ENCODE measurements at places on chromosomes 7 and 10.

DNA sequence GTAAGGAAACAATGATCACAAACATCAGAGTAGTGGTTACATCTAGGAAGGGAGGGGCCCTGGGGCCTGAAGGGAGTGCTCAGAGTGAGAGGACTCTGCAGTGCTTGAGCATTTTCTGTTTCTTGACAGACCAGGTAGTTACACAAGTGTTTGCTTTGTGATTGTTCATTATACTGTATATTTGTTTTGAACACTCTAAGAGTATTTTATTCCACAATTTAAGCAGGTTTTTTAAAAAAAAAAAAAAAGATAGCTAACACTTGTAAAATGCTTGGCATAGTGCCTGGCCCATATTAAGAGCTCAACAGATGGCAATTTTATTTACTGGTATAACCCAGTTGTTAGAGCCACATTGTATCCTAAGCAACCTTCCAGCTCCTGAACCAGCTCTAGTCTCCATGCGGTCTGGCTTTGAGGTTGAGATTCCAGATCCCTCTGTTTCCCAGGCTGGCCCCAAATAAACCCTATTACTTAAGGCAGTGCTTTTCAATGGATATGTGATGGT, 20.1 kb upstream of the ATXN7L1 start:
- DNase-seq, result no peak

GRCh38 chr7:12641196-12641595, 46.2 kb upstream of the ARL4A start:
- DNase-seq, result no peak

GRCh38 chr7:102119925-102120324, 166.7 kb upstream of the SH2B2 start:
- no peak for DNase-seq

DNA sequence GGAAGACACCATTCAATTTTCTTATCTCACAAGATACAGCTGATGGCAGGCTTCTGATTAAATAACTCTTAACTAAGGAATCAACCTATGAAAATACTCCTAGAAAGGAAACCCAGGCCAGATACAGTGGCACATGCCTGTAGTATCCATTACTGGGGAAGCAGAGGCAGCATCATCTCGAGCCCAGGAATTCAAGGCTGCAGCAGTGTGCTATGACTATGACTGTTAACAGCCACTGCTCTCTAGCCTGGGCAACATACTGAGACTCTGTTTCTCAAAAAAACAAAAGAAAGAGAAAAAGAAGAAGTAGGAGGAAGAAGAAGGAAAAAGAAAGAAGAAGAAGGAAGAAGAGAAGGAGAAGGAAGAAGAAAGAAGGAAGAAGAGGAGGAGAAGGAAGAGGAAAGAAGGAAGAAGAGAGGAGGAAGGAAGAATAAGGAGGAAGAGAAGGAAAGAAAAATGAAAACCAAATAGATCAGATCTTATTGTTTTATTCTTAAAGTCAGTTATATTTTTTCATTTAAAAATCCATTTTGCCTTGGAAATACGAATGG, 18.0 kb downstream of the DPY19L1 start:
- no peak for DNase-seq

DNA sequence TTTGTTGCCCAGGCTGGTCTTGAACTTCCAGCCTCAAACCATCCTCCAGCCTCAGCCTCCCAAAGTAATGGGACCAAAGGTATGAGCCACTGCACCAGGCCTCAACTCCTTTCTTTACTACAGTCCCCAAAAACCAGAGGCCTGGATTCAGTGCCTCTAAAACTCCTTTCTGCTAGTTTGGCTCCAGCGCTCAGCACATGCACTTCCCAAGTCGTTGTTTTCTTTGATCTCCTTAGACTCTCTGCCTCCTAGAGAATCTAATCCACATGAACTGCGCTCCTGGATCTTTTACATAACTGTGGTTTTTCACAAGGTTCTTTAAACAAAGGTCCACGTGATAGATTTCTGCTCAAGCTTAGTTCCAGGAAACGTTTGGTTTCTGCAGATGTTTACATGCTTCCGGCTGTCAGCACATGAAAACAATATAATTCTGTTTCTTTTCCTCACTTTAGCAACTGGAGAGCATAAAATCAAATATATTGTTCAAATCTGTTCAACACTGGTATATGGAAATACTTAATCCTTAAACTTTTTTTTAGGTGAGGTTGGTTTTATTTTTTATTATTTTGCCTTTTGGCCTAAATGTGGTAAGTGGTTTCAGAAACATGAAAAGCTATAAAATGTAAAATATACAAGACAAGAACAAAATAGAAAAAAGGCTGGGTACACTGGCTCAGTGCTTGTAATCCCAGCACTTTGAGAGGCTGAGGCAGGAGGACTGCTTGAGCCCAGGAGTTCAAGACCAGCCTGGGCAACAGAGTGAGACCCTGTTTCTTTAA, 270.5 kb upstream of the MKLN1 start:
- no peak for DNase-seq

DNA sequence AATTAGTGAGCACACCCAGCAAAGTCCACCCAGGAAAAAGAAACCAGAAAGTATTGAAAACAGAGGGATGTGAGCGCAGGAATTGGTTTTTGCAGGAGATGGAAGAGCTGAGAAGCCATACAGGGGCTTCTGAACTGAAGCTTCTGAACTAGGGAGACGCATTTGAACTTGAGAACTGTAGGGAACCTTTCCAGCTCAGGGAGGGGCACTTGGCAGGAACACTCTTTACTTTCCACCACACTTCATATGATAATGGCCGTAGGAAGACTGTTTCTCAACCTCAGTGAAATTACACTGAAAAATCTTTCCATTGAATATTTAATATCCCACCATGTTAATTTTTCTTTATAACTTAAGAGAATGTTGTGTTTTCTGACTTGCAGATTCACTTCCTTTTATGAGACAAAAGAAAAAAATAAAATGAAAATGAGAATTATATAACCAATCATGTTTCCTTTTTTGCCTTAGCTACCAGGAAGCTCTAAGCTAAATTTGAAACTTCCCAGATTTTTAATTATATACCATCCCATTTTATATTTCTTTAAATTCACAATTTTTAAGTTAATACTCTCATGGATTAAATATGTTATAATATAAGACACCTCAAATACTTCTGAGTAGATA, 98.3 kb upstream of the TCF7L2 start:
- no peak for DNase-seq

GRCh38 chr10:78959924-78960285, 108.9 kb upstream of the ZMIZ1 start:
- DNase-seq, result no peak

DNA sequence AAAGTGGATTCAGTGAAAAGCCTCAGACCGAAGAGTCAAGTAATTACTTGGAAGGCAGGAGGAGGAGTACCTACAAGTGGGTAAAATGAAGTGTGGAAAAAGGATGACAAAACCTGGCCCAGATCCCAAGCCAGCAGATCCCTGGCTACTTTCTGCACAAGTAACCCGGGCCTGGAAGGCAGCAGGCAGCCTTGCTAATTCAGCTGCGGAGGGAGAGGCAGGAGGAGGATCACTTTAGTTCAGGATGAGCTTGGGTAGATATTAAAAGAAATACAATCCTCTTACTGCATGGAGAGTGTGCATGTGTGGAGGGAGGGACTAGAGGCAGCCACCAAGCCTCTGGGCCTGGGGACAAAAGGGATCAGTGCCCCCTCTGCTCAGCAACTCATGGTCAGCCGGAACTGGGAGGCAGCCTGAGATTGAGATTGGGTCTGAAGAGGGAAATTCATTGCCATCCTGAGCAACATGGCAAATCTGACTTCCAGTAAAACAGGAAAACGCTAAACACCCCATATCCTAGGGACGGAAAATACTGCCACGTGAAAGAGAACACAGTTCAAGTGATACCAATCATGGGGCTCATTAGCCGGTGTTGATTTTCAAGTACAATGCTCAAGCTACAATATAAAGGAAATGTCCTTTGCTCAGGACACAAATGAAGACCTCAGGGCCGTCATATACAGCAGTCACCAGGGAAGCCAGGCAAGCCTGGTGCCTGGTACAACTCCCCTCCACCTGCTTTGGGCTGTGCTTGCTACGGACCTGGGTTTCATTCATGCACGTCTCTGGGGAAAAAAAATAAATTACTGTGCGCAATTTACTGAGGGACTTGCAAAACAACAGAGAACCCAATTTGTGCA, 1.3 kb downstream of the AMPH start:
- DNase-seq, result no peak

- DNase-seq, result no peak
Measured at GRCh38 chr10:86360657-86361056, 5.9 kb downstream of the GRID1 start.

- DNase-seq, result no peak
Measured at GRCh38 chr10:28785018-28785417, 107.7 kb downstream of the BAMBI start.

DNA sequence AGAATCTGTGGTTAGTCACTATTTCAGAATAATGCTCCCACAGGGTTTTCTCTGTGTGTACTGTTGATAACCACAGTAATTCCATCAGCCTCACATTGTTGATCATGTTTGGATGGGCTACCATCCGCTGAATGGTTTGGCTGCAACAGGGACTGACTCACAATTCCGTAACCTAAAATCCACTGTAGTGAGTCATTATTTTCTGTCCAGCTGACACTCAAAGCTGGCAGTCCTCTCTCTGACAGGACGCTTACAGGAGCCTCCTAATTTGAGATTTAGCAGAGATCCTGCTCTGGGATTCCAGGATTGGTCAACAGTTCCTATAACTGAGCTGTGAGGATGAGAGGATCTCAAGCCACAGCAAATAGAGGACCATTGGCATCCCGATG, 32.7 kb downstream of the VWA2 start:
- DNase-seq, result no peak

GRCh38 chr10:79093658-79094411, 25.1 kb downstream of the ZMIZ1 start:
- DNase-seq, result no peak

GRCh38 chr7:139103057-139103815, 6.3 kb downstream of the ZC3HAV1 start:
- DNase-seq, result no peak

DNA sequence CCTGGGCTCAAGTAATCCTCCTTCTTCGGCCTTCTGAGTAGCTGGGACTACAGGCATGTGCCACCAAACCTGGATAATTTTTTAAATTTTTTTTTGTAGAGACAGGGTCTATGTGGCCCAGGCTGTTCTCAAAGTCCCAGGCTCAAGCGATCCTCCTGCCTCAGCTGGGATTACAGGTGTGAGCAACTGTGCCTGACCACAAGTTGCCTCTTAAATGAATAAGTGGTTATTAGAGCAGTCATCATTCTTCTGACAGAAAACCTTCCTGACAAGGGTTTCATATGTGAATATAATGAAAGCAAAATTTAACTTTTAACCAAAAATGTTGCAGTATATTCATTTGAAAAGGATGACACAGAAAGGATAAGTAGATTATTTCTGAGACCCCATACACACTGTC, 532.5 kb downstream of the GRM8 start:
- DNase-seq, result no peak

DNA sequence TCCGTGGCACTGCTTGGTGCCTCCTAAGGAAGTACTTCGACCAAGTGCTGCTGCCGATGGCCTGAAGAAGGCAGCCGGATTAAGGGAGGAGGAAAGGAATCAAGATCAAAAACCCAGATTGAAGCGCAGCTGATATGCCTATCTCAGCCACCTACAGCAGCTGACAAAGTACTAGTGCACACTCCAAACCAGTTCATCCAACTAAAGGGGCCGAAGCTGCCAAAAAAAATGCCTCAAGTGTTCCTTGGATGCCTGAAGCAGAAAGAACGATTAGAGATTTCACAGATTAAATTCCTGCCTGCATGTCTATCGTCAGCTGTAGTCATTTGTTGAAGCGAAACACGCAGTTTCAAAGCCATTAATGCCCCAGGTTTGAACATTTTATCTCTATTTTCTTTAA, 65.7 kb downstream of the TNRC18 start:
- no peak for DNase-seq

Data from caudate nucleus (tissue), 63 donors.